Pons (tissue), 1 donor: ENCODE measurements at places on chromosomes 1 and 21.

- no peak for DNase-seq
Observed at GRCh38 chr1:33473900-33474299, 1.5 kb downstream of the ZSCAN20 start.

- DNase-seq, result no peak
Observed at GRCh38 chr1:72117621-72118020, 164.7 kb downstream of the NEGR1 start.

- no peak for DNase-seq
Observed at GRCh38 chr1:42853116-42853884, 6.9 kb downstream of the ZNF691 start.

DNA sequence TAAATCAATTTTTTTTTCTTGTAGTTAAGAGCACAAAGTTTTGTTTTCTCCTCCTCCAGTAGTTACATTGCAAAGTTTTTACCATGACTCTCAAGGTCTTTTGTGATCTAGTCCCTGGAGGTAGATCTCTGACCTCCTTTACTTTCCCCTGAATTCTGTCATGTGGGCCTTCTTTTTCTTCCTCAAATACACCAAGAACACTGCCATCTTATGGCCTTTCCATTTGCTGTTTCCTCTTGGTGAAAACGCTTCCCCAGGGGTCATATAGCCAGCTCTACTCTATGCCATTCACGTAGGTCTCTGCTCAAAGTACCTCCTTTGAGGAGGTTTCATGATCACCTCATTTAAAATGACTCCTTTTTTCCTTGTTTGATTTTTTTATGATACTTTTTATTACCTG, 2.7 kb downstream of the DDX20 start:
- DNase-seq, result no peak

DNA sequence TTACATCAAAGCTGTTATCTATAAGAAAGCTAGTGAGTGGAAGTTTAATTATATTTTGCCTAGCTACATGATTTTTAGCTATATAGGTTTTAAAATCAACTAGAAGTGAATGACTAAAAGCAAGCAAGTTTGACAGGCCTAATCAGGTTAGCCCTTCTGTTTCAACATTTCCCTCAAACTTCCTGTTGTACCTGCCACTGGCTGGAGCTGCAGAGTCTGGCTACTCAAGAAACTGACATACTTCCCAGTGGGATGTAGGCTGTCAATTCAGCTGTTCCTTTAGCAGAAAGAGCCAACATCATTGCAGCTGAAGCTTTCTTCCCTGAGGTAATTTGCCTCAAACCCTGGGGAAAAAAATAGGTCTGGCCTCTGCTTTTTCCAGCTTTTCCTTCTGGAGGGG, 87.1 kb upstream of the TNR start:
- DNase-seq, result peak; percentile 12

GRCh38 chr1:178324003-178324402, 172.8 kb downstream of the CLEC20A start:
- DNase-seq, result no peak

- DNase-seq, result no peak
Observed at GRCh38 chr21:14527696-14528652, 18.1 kb downstream of the SAMSN1 start.

DNA sequence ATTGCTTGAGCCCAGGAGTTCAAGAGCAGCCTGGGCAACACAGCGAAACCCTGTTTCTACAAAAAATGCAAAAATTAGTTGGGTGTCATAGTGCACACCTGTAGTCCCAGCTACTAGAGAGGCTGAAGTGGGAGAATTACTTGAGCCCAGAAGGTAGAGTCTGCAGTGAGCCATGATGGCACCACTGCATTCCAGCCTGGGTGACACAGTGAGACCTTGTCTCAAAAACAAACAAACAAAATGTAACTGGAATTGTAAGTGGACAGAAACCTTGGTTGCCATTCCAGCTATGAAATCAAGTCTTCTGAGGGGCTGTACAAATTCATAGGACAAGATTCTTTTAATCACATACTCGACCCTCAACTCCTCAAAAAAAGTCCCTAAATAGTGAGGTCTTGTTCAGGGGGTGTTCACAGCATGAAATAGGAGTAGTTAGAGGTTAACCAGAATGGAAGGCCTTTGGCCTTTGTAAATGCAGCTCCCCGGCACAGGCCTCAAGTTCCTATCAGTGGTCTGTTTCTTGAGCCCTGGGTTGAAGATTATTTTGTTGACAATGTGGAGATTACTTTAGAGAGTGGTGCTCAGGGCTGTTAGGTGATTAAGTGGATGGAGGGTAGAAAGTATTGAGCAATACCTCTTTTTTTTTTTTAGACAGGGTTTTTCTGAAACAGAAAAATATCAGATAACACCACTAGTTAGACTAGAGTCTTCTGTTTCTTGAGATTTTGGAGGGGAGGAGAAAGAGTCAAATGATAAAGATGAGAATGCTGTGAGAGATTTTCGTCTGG, 138.7 kb upstream of the ZNF648 start:
- DNase-seq, result no peak

DNA sequence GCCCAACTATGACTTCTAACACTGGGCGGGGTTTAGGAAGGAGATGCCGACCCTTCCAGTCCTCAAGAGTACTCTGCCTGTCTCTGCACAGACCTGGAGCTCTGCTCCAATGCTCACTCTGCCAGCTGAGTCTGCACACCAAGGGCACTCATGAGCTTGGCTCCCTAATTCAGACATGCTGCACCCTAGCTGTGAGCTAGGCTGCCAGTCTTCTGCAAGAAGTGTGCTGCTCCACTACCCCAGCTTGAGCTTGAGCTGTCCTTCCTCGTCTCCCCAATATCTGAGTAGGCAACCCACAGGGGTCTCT, 13.2 kb downstream of the TP53BP2 start:
- DNase-seq, result no peak

- DNase-seq, result no peak
Observed at GRCh38 chr1:204672482-204673121, 12.9 kb downstream of the LRRN2 start.

GRCh38 chr1:104884939-104885338, 1135.2 kb downstream of the AMY1C start:
- DNase-seq, result no peak

DNA sequence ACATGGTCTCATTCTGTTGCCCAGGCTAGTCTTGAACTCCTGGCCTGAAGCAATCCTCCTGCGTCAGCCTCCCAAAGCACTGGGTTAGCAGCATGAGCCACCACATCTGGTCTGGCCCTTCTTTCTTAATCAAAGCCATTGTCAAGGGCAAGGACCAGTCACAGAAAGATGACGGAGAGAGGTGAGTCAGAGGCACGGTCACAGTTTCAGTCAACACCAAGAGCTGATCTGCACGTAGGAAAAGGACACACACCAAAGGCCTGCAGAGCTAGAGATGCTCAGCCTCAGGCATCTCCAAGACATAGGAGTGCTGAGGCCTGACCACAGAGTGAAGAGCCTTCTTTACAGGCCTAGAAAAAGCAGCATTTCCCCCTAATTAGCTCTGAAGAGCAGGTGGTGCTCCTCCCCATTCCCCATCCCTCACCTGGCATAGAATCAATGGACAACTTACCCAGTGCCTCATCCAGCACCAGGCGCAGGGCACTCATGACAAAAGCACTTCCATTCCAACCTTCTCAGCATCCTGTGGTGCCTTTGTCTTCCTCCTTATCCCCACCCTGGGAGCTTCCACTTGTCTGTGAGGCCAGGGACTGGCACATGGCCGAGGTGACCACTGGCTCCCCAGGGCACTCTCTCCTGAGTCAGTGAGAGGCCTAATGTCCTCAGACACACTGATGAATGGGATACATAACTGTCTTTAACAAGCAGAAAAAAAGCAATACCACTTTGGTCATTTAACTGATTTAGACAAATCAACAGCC, 139.8 kb downstream of the AJAP1 start:
- no peak for DNase-seq

DNA sequence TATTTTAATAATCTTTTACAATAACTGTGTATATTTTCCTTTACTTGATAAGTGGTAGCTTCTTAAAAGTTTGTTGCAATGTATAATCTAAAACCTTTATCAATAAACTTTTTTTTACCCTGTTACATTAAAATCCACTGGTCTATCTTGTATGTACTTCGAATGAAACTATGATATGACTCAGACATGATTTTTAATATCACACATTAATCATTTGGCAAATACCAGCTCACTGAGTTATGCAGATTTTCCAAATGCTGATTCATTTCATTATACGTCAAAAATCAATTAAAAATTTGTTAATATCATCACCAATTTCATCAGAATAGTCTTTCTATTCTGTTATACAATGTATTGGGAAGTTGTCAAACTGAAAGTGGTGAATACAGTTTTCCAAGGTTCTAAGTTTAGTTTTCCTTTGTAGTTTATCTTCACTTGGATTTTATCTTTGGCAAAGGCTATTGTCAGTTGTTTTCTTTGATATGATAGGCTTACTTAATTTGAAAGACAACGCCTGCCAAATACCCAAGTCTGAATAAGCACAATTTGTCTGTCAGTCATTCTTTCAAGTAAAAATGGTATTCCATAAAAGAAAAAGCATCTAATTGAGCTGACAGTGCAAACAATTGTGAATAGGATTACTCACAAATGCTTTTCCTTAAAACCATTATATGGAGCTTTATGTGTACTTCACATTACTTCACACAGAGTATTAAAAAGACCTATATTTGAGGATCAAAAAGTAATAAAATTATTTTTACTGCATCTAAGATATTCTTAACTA, 127.0 kb downstream of the NME7 start:
- peak; percentile 20 for DNase-seq

GRCh38 chr1:200899954-200900867, 5.5 kb downstream of the INAVA start:
- no peak for DNase-seq

DNA sequence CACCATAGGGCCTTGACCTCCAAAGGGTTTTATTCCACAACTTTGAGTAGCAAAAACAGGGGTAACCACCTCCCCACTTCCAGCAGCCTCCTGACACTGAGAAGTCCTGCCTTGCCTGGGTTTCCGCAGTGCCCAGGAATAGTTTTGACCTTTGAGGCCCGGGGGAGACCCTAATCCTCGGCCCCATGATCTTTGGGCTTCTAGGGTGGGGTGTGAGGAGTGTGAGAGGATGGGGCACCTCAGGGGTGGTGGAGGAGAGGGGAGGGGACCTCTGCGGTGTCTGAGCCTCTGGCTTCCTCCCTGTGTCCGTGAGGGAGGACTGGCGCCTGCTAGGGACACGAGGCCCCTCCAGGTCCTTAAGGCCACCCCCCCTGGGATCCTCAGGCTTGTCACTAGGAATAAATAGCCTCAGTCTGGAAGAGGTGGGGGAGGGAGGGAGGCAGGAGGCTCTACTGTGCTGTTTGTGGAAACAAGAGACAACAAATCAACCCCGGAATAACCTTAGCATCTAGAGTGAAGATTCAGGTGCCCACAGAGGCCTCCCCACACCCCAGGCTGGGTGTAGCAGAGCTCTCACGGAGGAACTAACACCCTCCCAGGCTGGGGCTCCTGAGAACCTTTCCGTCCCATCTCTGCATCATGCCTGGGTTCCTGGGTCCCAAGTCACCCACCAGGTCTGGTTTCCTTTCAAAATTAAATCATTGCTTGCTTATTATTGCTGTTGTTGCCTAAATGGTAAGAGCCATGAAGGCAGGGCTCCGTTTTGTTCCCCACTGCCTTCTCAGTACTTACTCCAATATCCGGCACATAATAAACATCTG, 904 bp upstream of the FHL3 start:
- no peak for DNase-seq

DNA sequence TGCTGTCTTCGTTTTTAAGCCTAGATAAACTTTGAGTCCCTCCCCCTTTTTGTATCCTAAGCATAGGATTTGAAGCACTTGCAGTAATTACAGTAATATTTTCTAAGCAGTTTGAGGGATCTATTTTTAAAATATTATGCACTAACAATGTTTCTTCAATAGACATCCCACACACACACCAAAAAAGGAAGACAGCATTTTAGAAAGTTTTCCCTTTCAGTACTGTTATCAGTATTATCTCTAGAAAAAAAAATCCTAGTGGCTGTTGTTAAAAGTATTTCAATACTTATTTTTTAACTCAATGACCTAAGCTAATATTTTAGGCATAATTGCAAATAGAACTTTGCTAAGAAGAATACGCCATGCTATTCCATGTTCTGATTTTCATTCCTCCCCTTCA, 15.1 kb downstream of the MCOLN3 start:
- no peak for DNase-seq

- no peak for DNase-seq
Observed at GRCh38 chr1:92441697-92442342, 44.9 kb downstream of the GFI1 start.

GRCh38 chr1:180566026-180566425, 7.3 kb downstream of the OVAAL start:
- DNase-seq, result no peak

DNA sequence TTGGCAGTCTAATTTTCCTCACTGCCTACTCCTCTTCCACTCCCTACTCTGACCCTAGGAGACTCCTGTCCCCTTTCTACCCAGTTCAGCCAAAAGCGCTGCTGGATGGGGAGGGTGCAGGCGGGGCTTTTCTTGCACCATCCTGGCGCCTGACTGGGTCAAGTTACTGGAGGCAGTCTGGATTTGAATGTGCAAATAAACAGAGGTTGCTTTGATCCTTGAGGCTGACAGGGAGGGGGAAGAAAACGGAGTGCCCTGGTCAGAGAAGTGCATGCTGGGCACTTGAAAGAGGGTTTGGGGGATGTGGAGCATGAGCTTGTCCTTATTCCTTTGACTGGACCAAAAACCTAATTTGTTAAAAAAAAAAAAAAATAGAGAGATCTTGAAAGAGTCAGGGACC, 76.8 kb upstream of the SOX13 start:
- DNase-seq, result peak; percentile 77

GRCh38 chr1:203317429-203318228, 12.3 kb downstream of the BTG2 start:
- DNase-seq, result no peak

GRCh38 chr1:38153066-38153777, 106.6 kb upstream of the POU3F1 start:
- no peak for DNase-seq

- no peak for DNase-seq
Observed at GRCh38 chr1:210841926-210842625, 291.9 kb downstream of the KCNH1 start.

DNA sequence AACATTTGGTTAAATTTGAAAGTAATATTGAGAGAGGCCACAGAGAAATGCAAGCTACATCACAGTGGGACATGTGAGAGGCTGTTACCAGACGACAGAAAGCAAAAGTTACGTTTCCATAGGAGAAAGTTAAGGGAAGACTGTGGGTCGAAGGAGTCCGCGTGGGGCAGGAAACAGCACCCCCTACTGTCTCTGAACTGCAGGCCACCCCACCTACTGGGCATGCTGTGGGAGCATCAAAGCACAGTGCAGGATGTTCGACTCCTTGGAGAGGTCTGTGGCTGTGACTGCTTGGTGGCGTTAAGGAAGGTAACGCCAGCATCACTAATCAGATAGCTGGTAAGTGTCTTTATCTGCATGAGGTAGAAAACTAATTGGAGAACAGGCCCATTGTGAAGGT, 123.9 kb downstream of the PTBP2 start:
- peak; percentile 17 for DNase-seq
